Hippocampal formation (tissue), 2 donors: ENCODE measurements at places on chromosomes 1 and 21.

GRCh38 chr1:45550401-45551351, at the start of gene AKR1A1:
TSS of gene AKR1A1 (plus strand) at chr1:45550826. CDS start at chr1:45561795, 10,969 bp downstream.
- DNase-seq: peak; percentile 84

GRCh38 chr1:214248311-214249085, 32.5 kb upstream of the SMYD2 start:
- no peak for DNase-seq

DNA sequence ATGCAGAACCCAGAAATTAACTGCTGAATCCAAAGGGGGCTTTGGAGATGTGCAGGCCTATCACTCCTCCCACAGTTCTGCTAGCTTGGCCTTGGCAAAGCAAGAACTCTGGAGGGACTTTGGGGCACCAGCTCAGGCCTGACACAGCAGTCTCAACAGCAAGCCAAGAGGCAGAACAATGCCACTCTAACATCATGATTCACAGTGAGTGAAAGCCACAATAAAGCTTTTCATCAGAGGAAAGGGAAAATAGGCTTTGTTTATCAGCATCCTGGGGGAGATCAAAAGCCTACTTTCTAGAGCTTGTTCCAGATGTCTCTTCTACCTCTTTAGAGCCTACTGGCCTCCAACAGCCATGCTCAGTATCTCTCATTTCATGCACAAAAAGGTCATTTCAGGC, 283.4 kb downstream of the KCNH1 start:
- peak; percentile 97 for DNase-seq

GRCh38 chr1:204725821-204726448, 40.4 kb upstream of the LRRN2 start:
- no peak for DNase-seq

DNA sequence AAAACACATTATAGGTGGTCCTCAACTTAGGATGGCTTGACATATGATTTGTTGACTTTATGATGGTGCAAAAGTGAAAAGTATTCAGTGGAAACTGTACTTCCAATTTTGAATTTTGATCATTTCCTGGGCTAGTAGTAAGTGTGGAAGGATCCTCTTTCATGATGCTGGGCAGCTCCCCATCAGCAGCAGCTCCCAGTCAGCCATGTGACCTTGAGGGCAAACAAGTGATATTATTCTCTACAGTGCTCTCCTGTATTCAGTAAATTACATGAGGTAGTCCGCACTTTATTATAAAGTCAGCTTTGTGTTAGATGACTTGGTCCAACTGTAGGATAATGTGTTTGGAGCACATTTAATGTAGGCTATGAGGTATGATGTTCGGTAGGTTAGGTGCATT, 36.4 kb downstream of the SLC22A15 start:
- DNase-seq: no peak

- no peak for DNase-seq
These were observed 138.6 kb upstream of the EDN2 start for GRCh38 chr1:41622859-41623732.

- no peak for DNase-seq
These were observed 63.4 kb downstream of the CD2 start for GRCh38 chr1:116817582-116818064.

GRCh38 chr1:169024800-169025271, 81.7 kb upstream of the ATP1B1 start:
- DNase-seq: no peak

DNA sequence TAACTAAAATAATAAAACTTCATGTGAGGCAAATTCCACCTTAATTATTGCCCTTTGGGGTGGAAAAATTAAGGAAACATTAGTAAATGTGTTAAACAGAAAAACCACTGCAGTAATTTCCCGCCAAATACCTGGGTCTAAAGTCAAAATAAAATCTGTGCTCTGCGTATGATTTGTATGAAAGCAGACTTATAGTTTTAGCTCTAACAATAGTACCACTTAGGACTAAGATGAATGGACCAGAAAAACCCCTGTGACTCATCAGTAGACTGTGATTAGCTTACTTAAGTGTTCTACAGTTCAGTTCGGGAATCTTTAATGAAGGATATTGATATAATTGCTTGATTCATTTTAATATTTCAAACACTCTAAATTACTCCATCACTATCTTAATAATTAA, 23.3 kb upstream of the C1orf105 start:
- no peak for DNase-seq

GRCh38 chr1:26285366-26286063, 5.6 kb downstream of the SH3BGRL3 start:
- no peak for DNase-seq

- DNase-seq: no peak
These were observed 109.0 kb downstream of the PATJ start for GRCh38 chr1:61851235-61851634.

- DNase-seq: no peak
These were observed 544.9 kb downstream of the KCNT2 start for GRCh38 chr1:196063294-196063693.

DNA sequence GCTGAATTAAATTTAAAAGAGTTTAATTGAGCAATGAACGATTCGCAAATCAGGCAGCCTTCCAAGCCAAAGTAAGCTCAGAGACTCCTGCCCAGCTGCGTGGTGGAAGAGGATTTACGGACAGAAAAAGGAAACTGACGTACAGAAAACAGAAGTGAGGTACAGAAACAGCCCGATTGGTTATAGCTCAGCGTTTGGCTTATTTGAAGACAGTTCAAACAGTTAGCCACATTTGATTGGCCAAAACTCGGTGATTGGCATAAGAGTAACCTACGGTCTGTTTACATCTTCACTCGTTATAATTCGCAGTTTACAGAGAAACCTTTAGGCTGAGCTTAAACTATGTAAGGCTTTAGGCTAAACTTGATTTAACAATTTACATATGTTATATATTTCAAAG, 46.9 kb downstream of the CR1L start:
- DNase-seq: peak; percentile 9

DNA sequence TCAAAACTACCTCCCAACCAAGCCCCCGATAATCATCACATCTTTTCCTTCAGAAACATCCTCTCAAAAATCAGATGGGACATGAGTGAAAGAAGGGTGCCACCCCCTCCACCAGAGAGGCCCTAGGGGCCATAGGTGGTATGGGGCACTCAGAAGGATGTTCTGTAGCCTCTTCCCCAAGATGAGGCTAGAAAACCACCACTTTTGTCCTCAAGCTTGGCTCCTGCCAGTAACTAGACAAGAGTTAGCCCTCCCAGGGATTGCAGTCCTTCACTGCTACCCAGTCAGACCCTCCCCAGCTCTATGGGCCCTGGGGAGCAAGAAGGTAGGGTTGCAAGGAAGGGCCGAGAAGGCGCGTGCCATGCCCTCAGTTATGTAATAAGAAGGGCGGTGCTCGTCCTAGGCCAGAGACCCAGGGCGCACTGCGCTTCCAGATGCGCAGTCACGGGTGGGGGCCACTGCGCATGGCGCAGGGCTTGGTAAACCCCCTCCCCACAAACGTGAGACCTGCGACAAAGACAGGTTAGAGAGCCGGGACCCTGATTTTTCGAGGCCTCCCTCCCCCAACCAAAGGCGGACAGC, 69.7 kb downstream of the CD46 start:
- DNase-seq: no peak

DNA sequence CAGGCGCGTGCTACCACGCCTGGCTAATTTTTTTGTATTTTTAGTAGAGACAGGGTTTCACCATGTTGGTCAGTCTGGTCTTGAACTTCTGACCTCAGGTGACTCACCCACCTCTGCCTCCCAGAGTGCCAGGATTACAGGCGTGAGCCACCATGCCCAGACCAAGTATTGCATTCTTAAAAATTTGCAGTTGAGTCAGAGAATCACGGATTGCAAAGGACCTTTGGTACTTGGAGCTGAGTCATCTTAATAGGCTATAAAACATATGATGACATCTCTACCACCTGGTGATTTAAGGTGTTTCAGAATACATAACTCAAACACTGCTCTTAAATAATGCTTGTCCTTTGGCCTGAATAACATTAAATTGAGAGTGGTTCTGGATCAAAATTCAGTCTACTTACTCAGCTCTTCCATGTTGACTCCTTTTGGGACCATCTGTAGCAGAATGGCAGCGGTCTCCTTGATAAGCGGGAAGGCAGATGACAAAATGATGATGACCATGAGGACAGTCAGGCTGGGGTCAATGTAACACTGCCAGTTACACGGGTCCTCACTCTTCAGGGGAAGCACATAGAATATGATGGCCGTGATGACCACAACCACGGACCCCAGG, 10.4 kb downstream of the SLC30A10 start:
- DNase-seq: no peak

DNA sequence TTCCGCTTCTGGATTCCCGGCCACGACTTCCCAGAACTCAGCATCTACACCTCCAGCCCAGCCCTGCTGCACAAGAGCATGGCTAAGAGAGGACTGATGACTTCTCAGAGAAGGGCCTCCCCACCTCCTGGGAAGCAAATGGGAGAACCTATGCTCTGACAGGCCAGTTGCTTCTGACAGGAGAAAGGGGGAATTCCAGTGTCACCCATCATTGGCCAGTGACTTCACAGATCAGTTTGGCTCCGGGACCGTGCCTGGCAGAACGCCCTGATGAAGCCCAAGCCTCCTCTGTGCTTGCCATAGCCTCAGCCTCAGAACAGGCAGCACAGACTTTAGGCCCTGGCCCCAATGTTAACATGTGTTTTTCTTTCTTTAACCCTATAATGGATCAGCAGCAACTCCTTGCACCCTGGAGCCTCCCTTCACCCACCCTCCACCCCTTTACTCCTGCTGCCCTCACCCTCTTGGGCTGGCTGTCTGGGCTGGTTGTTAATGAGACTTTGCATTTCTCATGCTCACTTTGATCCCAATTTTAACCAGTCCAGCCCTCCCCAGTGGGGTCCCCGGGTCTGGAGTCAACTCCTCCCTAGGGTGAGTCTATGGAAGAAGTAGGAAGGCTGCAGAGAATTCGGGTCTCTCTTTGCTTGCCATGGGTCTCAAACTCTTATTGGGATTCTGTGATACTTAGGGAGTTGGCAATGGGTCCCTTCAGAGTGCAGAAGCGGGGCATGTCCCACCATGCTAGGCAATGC, 42.7 kb upstream of the SLC30A1 start:
- no peak for DNase-seq

GRCh38 chr21:26715878-26716506, 129.2 kb downstream of the ADAMTS1 start:
- DNase-seq: peak; percentile 18

DNA sequence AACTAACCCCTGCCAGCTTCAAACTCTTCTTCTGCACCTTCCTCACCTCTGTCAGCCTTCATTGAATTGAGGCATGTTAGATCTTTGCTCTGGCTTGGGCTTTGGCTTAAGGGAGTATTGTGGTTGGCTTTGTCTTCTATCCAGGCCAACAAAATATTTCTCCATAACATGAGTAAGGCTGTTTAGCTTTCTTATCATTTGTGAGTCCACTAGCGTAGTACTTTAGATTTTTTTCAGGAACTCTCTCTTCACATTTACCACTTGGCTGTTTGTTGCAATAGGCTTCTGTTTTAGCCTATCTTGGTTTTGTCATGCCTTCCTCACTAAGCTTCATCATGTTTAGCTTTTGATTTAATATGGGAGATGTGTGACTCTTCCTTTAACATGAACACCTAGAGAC, 417.5 kb downstream of the NCAM2 start:
- no peak for DNase-seq

DNA sequence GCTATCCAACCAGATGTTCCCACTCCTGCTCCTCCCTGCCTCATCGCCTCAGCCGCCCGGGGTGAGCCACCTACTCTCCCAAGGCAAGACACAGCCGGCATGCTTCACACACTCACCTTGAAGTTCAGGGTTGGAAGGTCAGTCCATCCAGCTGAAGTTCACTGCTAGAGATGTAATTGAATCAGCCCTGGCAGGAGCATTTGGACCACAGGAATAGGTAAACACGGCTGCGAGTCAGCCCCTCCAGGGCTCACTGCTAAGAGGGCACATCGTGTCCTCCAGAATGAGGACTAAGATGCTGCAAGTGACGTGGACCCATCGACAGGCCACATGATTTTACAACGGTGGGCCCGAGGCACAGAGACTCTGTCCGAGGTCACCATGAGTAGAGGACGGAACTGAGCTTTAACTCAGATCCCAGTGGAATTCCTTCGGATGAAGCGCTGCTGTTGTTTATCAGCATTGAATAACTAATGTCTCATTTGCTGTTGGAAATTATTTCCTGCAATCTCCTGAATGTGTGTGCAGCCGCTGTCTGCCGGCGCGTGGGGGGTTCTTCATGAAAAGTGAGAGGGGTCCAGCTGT, 41.9 kb downstream of the RSPH1 start:
- DNase-seq: no peak

GRCh38 chr1:9691691-9692090, 40.2 kb downstream of the PIK3CD start:
- no peak for DNase-seq

DNA sequence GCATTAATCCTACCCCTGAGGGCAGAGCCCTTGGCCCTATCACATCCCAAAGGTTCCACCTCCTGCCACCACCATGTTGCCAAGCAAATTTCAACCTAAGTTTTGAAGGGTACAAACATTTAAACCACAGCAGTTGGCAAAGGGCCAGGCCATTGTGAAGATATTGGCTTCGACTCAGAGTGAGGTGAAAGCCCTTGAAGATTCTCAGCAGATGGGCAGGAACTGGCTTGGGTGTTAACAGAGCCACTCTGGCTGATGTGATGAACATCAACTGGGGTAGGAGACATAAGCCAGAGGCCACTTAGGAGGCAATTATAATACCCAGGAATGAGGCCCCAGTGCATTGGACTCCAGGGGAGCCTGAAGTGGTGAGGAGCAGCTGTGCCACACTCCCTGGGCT, 207.7 kb upstream of the KAZN start:
- no peak for DNase-seq
